ENCODE measurements at places on chromosomes 2 and 18.
A peak's percentile ranks its signal among the peaks of the same experiment; 100 is the strongest.

DNA sequence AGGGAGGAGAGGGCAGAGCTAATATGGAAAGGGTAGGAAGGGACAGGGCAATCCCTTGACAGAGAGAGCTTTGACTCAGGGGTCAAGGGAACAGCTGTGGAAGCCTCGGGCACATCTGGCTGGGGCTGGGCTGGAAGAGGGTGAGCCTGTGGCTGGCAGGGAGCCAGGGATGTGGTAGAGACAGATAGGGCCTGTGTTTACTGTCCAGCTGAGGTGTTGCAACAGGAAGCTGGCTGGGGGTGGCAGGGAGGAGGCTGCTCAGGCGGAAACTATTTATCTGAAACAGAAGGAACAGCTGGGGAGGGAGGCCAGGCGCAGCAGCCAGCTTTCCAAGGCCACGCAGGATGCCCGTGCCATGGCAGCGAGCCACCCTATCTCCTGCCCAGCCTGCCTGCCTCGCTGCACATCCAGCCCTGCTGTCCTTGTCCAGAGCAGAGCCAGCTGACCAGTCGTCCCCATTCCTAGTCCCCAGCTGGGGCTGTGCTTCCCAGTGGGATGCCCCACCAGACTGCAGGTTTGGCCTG, 264.7 kb downstream of the CYP26B1 start:
- DNase-seq: peak; percentile 52

DNA sequence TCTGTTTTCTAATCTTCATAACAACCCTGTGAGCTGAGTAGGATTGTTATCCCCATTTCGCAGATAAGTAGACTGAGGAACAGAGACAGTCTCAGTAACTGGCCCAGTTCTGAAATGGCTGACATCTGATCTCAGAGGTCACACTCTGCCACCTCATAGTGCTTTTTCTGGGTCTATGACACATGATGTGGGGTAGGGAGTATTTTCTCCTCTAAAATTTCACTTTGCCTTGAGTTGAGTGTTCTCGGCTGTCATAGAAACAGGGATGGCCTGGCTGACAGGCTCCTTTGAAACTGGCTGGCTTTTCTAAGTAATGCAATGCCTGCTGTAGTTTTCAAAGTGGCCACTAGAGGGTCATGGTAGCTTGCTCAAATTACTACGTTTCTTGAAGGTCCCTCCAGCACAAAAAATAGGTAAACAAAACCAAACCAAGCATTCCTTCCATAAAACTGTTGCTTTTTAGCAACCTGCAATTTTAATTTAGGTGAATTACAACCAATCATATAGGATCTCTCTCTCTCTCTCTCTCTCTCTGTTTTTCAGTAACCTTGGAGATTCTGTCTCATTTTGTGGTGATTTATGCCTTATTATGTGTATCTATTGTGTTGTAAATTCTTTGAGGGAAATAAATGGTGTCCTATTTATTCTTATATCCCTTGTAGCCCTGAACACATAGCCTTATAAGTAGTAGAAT, 84.2 kb upstream of the TTN start:
- peak; percentile 90 for DNase-seq

GRCh38 chr2:231039821-231040364, 2.6 kb downstream of the C2orf72 start:
- no peak for DNase-seq

GRCh38 chr2:236608710-236609109, 39.1 kb downstream of the ACKR3 start:
- DNase-seq: no peak

- DNase-seq: peak; percentile 26
Measured at GRCh38 chr2:109255654-109256053, 126.6 kb downstream of the SH3RF3 start.

- DNase-seq: no peak
Measured at GRCh38 chr18:8778386-8778785, 73.0 kb downstream of the MTCL1 start.

- DNase-seq: no peak
Measured at GRCh38 chr18:46672062-46672970, 15.3 kb upstream of the LOXHD1 start.

DNA sequence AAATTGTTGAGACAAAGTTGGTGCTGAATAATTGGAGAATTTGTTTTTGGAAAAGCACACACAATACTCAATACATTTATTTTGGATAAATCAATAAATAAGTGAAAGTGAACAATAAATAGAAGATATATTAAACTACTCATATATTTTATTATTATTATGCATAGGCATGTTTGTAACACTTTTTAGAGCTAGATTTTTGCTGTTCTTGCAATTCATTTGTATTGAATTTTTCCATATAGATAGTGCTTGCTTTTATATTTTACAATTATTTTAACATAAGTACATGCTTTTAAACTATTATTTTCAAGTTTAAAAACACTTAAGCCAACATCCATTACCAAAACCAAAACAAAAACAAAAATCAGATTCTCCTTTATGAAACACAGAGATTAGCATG, 43.9 kb downstream of the BAZ2B start:
- DNase-seq: no peak

- DNase-seq: no peak
Measured at GRCh38 chr2:215425021-215425782, 10.7 kb downstream of the FN1 start.

- no peak for DNase-seq
Measured at GRCh38 chr2:170820757-170821530, 4.3 kb downstream of the GAD1 start.

- no peak for DNase-seq
Measured at GRCh38 chr2:50097148-50097547, 934.8 kb downstream of the NRXN1 start.
